ENCODE measurements at places on chromosomes 2 and 18.

GRCh38 chr2:38013158-38013752, 62.7 kb downstream of the CYP1B1 start:
- H3K4me1 ChIP-seq = no peaks in the 10 kb centered on the region
- no peaks in the 10 kb centered on the region for H3K36me3 ChIP-seq
- no peak for DNase-seq
- H3K27me3 ChIP-seq = no peaks in the 10 kb centered on the region
- H3K27ac ChIP-seq = no peak overlapping the region

- no peaks in the 10 kb centered on the region for H3K36me3 ChIP-seq
- H3K4me1 ChIP-seq = no peaks in the 10 kb centered on the region
- DNase-seq = no peak
- H3K27ac ChIP-seq = no peak overlapping the region
- H3K4me3 ChIP-seq = no peak overlapping the region
Observed at GRCh38 chr18:33156906-33157470, 283.5 kb downstream of the CCDC178 start.

- H3K4me3 ChIP-seq = no peak overlapping the region
- no peak overlapping the region for H3K27ac ChIP-seq
- H3K36me3 ChIP-seq = no peaks in the 10 kb centered on the region
- DNase-seq = no peak
Observed at GRCh38 chr2:11855064-11855760, 108.8 kb downstream of the LPIN1 start.

- no peak overlapping the region for H3K4me3 ChIP-seq
- H3K27me3 ChIP-seq = no peaks in the 10 kb centered on the region
- H3K36me3 ChIP-seq = no peaks in the 10 kb centered on the region
- H3K4me1 ChIP-seq = no peaks in the 10 kb centered on the region
Observed at GRCh38 chr2:64972426-64972825, 16.8 kb upstream of the SLC1A4 start.

DNA sequence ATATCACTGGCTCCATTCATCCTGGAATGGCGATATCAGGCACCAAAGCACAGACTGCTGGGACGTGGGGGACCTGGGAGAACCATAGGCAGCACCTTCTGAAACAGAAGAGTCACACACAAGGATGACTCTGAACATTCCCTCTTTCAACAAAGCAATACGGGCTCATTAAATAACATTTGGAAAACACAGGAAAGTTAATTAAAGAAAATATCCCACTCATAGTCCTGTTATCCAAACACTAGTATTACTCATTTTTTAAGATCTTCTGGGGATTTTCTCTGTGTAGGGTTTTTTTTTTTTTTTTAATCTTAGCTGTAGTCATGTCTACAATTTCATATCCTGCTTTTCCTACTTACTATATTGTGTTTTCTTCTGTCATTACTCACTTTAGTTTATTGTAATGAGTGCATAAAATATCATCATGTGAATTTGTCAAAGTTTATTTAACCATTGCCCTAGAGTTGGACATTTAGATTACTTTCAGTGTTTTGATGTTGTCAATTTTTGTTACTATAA, 70.0 kb upstream of the SP3 start:
- H3K27ac ChIP-seq = no peak overlapping the region
- peaks cover 8% of the 10 kb centered on the region for H3K4me1 ChIP-seq
- no peaks in the 10 kb centered on the region for H3K36me3 ChIP-seq
- H3K4me3 ChIP-seq = no peak overlapping the region
- DNase-seq = no peak

DNA sequence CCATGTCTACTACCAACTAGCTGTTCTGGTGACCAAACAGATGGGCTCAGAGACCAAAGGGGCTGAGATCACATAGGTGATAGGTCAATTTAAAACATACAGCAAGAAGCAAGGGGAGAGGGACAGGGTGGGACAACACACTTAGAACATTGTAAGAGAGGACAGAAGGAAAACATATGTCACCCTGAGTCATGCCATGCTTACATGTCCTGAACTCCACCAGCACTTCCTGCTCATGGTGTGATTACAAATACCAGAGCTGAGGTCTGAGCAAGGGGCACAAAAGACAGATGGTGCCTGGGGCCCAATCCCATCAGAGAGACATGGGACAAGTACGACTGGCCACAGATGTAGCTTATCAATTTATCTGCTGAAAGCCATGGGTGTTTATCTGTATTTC, 28.7 kb upstream of the GALNT14 start:
- no peak overlapping the region for H3K27ac ChIP-seq
- no peak overlapping the region for H3K4me3 ChIP-seq
- no peaks in the 10 kb centered on the region for H3K27me3 ChIP-seq
- H3K4me1 ChIP-seq = no peaks in the 10 kb centered on the region
- no peaks in the 10 kb centered on the region for H3K36me3 ChIP-seq

DNA sequence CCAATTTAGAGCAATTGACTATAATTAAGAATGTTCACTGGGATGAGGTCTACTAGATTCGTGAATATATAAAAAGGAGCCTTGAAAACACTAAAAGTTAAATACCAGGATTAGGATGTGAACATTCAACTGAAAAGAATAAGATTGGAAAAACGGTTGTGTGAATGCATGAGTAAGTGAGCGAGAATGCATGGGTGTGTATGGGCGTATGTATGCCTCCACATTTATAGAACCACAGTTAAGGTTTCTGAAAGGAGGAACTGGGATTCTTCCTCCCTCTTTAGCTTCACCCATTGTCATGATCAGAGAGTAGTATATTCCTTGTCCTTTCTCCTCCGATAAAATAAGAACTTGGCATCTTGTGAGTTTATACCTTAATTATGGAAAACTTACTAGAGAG, 151.1 kb upstream of the UBE2E3 start:
- H3K27me3 ChIP-seq = no peaks in the 10 kb centered on the region
- no peak overlapping the region for H3K4me3 ChIP-seq
- H3K4me1 ChIP-seq = no peaks in the 10 kb centered on the region
- H3K27ac ChIP-seq = no peak overlapping the region
